DMS79 treated with DMSO at 0.1 percent for 48 hours (cell line): ENCODE measurements at places on chromosomes 7 and 10.
A peak's percentile ranks its signal among the peaks of the same experiment; 100 is the strongest.

DNA sequence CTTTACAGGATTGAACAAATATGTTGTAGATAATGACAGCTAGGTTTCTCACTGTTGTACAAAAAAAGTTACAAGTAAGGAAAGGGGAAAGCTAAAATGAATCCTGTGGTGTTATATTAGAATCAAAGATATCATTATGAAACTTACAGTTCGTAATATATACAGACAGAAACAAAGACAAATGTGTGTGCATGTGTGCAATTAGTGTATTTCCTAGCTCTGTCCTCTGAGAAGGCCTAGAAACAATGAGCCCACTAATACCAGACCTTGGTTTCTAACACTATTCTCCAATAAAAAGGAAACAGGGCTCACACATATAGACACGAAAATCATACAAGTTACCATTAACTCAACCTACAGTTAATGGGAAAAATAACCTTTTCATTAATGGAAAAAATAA, 8.0 kb downstream of the KDM7A start:
- DNase-seq, result no peak

- DNase-seq, result no peak
These were observed 16.4 kb upstream of the PDZD8 start for GRCh38 chr10:117391436-117392205.

- DNase-seq, result no peak
These were observed 27.6 kb upstream of the TAS2R16 start for GRCh38 chr7:123023126-123023525.

- DNase-seq, result peak; percentile 55
These were observed 116.5 kb downstream of the ATXN7L1 start for GRCh38 chr7:105759670-105760550.

DNA sequence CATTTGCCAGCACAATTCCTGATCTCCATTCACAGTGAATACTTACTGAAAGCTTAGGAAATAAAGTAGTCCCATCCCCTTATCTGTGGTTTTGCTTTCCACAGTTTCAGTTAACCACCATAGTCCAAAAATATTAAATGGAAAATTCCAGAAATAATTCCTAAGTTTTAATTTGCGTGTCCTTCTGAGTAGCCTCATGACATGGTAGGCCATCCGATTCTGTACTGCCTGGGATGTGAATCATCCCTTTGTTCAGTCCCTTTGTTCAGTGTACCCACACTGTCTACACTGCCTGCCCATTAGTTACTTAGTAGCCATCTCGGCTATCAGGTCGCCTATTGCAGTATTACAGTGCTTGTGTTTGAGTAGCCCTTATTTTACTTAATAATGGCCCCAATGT, 14.2 kb downstream of the RAB11FIP2 start:
- no peak for DNase-seq

- DNase-seq, result no peak
These were observed 573.3 kb downstream of the GALNT17 start for GRCh38 chr7:71705217-71705616.

GRCh38 chr7:83821866-83822265, 172.9 kb upstream of the SEMA3E start:
- DNase-seq, result no peak

DNA sequence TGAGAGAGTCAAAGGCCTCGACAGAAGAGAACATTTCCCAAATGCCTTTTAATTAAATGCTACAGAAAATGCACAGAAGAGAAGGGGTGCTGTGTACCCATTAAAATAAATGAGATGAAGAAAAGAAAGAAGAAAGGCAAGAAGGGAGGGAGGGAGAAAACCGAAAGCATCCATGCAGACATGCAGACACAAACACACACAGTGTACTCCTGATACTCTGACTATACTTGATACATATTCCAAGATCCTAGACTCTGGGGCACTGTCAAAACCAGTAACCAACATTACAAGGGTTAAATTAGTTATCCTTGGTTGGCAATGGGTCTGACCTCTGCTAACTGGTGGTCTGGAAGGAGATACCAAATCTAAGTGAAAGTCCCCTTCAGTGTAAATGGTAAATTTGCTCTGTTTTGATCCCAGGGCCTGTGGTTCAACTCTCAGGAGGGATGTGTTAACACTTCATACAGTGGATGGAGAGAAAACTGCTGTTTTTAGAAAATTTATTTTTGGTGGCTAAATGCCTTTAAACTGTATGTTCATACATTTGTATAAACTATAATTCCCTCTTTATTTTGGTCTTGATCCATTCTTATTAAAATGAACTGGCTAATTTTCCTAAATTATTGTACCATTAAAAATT, 241.3 kb downstream of the GLI3 start:
- no peak for DNase-seq

DNA sequence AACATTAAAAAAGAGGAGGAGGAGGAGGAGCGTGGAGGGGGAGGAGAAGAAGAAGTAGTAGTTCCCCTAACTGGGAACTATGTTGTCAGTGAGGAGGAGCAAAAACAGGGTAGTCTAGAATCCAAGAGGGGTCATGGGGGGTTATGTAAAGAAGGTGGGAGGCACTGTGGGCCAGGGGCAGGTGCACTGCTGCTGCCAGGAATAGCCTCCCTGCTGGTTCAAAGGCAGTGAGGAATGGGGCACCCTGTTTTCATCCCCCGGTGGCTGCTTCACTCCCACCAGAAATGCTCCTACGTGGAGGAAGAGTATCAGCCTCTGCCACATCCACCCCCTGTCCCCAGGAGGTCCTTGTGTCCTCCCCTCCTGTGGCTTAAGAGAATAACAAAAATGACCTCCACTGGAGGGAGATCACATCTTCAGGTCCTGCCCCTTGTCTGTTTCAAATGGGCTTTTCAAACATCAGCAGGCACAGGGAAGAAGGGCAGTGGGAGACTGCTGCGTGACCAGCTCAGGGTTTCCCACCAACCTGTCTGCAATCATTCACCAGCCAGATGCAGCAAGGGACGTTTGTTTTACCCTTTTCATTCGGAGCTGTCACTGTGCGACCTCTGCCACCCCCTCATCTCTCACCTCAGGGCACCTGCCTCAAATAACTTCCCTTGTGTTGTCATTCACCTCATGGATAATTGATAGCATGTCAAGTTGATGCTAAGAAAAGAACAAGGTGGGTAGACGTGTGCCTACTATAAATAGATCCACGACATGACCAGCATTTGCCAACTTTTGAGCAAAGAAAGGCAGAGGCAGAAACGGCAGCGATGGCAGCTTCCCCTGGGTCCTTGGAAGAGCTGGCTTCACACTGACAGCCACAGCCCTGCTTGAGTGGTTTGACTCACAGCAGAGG, 92.6 kb downstream of the DGKI start:
- no peak for DNase-seq

GRCh38 chr7:142138996-142139395, 27.5 kb downstream of the MGAM2 start:
- DNase-seq, result no peak

DNA sequence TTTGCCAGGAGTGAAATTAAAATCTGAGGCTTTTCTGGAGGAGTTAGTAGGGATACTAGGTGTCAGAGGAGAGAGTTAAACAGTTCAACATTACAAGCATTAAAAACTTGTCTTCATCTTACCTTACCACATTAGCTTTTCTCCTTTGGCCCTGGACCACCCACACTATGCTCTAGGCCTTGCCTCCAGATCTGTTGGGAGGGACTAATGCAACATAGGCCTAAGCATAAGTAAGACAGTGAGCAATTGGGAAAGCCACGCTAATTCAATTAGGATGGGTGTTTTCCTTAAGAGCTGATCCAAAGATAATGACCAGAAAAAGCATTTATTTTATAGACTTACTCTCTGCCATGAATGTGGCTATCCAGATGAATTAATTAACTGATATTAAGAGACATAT, 158.9 kb downstream of the ELMO1 start:
- no peak for DNase-seq

DNA sequence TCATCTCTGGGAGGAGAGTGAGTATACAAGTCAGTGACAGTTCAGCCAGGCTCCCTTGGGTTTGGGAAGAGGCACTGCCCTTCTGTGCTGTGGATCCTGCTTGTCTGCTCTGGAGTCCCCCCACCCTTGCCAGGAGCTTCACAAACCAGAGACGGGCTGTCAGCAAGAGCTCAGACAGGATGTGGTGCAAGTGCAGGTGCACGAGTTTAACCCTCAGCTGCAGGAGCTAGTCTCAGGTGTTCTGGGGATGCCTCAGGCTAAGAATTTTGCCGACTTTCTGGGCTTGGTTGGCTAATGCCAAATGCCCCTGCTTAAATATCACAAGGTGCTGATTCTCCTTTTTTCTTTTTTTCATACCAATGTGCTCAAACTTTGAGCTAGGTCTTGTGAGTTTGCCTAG, 22.3 kb downstream of the ZNF783 start:
- peak; percentile 2 for DNase-seq

GRCh38 chr7:33581236-33581635, 324.1 kb upstream of the BMPER start:
- DNase-seq, result no peak

DNA sequence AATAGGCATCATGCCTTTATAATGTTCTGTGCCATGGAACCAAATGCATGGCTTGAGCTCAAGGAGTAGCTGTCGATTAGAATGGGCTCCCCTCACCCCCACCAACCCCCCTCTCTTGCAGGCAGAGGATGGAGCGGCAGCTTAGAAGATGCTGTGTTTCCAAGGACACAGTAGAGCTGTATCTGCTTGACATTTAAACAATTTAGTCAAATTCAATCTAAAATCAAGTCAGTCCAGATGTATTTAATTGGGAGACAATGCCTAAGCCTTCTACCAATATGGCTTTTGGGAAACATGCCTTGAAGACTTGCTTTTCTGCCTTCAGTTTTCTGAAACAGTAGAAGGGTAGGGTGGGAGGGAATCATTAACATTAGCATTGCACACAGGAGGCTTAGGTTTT, 497.1 kb upstream of the NRP1 start:
- DNase-seq, result no peak

- DNase-seq, result no peak
These were observed 18.7 kb downstream of the KIFBP start for GRCh38 chr10:69007260-69007659.

GRCh38 chr10:86182595-86182994, 184.0 kb downstream of the GRID1 start:
- no peak for DNase-seq

DNA sequence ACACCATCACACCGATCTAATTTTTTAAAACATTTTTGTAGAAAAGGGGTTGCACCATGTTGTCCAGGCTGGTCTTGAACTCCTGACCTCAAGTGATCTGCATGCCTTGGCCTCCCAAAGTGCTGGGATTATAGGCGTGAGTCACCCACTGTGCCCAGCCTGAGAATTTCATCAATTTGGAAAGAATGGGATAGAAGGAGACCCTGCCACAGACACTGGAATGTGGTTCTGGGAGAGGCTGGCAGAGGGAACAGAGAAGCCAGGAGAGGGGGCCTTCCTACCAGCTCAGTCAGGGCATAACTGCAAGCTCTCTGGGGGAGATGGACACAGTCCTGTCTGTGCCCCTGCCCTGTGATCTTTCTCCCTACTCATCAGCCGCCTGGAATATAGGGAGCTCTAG, 42.1 kb upstream of the MKRN1 start:
- no peak for DNase-seq

GRCh38 chr10:23514321-23514720, 75.4 kb downstream of the OTUD1 start:
- no peak for DNase-seq

DNA sequence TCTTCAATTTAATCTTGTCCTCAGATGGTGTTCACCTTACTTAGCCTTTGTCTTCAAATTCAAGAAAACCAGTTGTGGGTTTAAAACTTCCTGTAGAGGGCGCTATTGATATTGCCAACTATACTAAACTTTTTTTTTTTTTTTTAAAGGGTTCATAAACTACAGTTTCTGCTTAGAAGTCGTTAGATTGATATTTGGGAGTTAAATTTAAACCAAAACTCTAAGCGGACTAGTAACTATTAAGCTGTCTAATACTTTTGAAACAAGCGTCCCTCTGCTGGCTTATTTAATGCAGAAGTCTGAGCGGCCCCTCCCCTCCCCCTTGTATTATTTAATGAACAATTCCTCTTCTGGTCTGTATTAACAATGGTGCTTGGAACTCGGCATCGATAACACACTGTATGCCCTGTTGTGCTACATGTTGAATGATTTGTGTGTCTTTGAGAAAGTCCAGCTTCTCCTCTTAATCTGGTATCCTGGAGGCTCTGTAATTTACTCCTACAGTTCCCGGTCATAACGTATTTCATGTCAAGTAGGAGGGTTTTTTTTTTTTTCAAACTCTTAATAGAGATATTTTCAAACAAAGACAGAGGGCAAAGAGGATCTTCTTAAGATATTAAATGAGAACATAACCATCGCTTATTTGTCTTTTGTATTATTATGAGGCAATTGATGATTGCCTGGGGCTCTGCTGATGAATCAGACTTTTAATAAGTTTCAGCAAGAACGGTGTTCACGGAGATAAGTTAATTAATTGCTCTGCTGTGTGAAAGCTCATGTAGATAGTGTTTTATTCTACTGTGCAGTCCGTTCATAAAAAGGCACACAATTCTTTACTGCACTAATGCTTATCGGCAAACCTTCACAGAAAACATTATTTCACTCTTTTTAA, 22.6 kb upstream of the CREB5 start:
- peak; percentile 47 for DNase-seq

DNA sequence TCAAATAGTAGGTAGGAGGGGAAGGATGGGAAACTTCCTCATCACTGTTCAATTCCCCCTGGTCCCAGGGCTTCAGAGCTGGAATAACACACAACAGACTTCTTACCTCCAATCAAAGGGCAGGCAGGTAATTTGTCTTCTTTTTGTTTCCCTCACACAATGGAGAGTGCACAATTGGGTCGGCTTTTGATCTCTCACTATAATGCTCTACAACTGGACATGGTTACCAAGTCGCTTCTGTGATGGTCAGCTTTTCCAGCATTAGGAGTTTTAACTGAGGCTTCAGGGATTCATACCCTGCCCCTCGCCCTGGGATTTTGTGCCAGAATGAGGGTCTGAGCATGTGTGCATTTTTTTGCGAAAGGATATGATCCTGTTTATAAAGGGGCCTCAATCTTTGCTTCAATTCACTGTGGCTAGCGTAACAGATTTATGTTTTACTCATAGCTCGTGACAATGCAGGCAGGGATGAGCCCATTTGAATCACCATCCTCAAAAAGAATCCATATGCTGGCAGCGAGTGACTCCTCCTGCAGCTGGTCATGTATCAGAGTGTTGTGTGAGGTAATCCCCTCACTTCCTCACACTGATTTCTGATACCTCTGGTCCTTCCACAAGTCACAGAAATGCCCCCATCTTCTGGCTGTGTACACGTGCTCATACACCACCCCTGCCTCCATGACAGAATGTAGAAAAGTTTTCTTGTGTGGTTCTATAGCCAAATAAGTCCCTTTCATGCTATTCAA, 189.6 kb downstream of the CTTNBP2 start:
- DNase-seq, result no peak

DNA sequence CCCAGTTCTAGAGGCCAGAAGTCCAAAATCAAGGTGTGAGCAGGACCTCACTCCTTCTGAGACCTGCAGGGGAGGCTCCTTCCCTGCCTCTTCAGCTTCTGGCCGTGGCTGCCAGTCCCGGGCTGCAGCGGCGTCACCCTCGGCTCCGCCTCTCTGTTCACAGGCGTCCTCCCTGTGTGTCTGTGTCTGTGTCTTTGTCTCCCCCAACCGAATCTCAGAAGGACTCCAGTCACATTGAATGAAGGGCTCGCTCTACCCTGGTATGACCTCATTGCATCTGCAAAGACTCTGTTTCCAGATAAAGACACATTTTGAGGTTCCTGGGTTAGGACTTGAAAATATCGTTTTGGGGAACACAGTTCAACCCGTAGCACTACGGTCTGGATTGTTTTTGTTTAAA, 33.1 kb upstream of the GALNT11 start:
- peak; percentile 9 for DNase-seq
